ENCODE measurements at places on chromosomes 1 and 21.

- no peak for DNase-seq
Measured at GRCh38 chr1:159851407-159851806, 11.1 kb downstream of the VSIG8 start.

GRCh38 chr1:207309745-207310273 is 11.7 kb upstream of the CD55 start:
- DNase-seq = no peak

GRCh38 chr1:58763214-58763613 is 20.6 kb downstream of the JUN start:
- no peak for DNase-seq

- peak; percentile 26 for DNase-seq
Measured at GRCh38 chr21:41269535-41269934, 47.1 kb upstream of the FAM3B start.

- DNase-seq = peak; percentile 83
Measured at GRCh38 chr1:205141236-205142101, 19.7 kb upstream of the RBBP5 start.

- no peak for DNase-seq
Measured at GRCh38 chr1:174795806-174796205, 203.9 kb upstream of the CACYBP start.

DNA sequence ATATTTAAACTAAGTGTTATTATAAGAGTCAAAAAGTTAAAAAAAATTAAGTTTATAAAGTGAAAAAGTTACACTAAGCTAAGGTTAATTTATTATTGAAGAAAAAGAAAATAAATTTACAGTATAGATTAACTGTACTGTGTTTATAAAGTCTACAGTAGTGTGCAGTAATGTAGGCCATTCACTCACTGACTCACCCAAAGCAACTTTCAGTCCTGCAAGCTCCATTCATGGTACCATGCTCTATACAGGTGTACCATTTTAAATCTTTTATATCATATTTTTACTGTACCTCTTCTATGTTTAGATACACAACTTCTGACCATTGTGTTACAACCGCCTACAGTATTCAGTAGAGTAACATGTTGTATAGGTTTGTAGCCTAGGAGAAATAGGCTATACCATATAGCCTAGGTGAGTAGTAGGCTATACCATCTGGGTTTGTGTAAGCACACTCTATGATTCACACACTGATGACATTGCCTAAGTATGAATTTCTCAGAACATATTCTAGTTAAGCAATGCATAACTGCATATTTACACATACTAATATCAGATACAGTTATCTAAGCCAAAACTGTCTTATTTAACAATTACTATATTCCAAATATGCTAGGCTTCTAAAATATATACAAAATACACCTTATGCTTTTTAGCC is 80.6 kb upstream of the GFI1 start:
- DNase-seq = no peak

- DNase-seq = no peak
Measured at GRCh38 chr1:198346178-198346577, 189.4 kb downstream of the NEK7 start.

GRCh38 chr1:99557546-99558202 is 88.2 kb upstream of the PALMD start:
- no peak for DNase-seq

GRCh38 chr21:45056917-45057560 is 17.3 kb upstream of the ADARB1 start:
- DNase-seq = no peak

DNA sequence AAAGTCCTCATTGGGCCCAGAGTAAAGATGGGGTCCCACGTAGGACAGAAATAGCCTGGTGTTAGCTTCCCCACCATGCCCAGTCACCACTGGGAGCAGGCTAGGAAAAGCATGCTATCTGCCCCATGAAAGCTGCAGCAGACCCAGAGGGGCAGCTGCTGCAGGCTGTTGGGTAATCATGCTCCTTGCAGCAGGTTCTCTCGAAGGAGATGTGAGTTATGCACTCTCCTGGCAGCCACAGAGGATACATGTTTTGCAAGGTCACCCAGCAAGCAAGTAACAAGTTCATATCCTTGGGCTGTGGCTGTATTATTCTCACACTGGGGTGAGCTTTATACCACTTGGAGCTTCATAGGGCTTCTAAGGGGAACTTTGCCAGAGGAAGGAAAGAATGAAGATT is 9.1 kb upstream of the HEYL start:
- no peak for DNase-seq

GRCh38 chr1:9776685-9777084 is 47.1 kb downstream of the CLSTN1 start:
- no peak for DNase-seq

GRCh38 chr1:27145934-27146354 is 9.0 kb downstream of the SLC9A1 start:
- DNase-seq = no peak

DNA sequence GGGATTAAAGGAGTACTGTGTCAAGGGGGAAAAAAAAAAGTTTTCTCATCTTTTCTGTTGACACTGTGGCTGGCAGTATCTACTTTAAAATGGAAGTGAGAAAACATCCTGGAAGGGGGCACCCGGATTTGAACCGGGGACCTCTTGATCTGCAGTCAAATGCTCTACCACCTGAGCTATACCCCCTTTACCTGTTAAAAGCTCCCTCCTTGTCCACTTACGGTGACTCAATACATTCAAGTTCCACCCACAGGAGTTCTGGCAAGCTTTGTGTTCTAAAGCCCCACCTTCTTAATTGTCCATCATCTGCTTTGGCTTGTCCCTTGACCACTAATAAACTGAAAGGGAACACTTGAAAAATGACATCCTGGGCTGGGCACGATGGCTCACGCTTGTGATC is 68.2 kb downstream of the FNBP1L start:
- DNase-seq = no peak

DNA sequence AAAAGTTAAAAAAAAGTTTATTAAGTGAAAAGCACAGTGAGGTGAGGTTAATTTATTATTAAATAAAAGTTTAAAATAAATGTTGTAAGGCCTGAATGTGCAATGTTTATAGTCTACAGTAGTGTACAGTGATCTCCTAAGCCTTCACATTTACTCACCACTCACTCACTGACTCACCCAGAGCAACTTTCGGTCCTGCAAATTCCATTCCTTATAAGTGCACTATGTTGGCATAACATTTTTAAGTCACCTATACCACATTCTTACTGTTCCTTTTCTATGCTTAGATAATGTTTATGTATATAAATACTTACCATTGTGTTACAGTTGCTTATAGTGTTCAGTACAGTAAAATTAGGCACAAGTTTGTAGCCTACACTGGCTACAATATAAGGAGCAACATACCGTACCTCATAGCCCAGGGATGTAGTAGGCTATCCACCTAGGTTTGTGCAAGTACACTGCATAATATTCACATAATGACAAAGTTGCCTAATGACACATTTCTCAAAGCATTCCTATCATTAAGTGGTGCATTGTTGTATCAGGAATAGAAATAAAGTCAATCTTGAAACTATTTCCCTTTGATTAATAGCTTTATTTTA is 426.5 kb upstream of the BRINP3 start:
- DNase-seq = no peak

- DNase-seq = no peak
Measured at GRCh38 chr1:111110197-111110899, 29.5 kb downstream of the DRAM2 start.

- no peak for DNase-seq
Measured at GRCh38 chr1:203673550-203674411, 47.1 kb downstream of the ATP2B4 start.

DNA sequence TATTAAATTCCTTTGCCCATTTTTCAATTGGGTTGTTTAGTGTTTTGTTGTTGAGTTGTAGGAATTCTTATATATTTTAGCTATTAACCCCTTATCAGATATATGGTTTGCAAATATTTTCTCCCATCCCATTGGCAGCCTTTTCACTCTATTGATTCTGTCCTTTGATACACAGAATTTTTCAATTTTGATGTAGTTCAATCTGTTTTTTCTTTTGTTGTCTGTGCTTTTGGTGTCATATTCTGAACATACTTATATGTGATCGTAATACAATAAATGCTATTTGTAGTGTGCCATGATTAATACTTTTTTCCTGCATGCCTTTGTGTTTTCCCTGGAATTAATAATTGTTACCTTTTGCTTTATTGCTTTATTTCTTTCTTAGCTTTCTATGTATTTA is 7.8 kb upstream of the LRP8 start:
- no peak for DNase-seq

DNA sequence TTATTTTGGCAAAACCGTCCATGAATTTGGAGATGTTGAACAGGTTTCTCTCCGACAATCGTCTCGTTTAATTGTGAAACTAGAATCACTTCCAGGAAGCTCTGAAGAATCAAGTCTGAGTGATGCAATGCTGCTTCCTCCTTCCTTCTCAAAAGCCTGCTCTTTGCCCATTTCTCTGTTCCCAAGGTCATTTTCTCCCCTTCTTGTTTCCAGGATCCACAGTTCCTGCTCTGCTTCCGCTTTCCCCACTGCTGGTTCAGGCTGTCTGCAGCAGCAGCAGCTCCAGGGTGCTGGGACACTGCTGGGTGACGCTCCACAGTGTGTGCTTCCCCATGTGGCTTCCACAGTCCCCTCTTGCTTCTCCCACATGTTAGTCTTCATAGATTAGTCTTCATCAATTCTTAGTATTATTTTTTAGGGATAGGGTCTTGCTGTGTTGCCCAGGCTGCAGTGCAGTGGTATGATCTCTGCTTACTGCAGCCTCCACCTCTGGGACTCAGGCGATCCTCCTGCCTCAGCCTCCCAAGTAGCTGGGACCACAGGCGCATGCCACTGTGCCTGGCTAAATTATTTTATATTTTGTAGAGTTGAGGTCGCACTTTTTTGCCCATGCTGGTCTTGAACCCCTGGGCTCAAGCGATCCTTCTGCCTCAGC is 156.2 kb downstream of the DYRK1A start:
- no peak for DNase-seq

GRCh38 chr21:36709868-36710728 is 11.2 kb downstream of the SIM2 start:
- no peak for DNase-seq

DNA sequence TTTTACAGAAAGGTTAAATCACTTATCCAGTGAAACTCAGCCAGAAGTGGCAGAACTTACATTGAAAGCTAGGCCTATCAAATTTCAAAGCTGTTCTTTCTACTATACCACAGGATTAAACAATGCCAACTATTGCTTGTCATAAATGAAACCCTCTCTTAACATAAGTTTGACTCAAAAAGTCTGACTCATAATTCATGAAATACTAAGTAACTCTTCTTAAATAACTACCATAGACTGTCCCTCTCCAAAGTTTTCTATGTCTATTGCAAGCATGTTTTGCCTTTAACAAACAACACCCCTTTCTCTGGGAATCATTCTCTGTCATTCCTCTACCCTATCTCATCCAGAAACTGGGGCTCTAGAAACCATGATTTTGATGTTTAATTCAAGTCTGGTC is 109.5 kb upstream of the UBE2U start:
- DNase-seq = no peak

- DNase-seq = no peak
Measured at GRCh38 chr1:44819196-44819607, 10.9 kb downstream of the BTBD19 start.

GRCh38 chr1:150621497-150622302 is 7.7 kb downstream of the ENSA start:
- peak; percentile 31 for DNase-seq

- DNase-seq = peak; percentile 7
Measured at GRCh38 chr21:30306884-30307283, 13.2 kb downstream of the KRTAP26-1 start.

GRCh38 chr1:223886516-223886921 is 40.8 kb upstream of the TP53BP2 start:
- DNase-seq = peak; percentile 8

GRCh38 chr1:44262816-44263567 is 49.7 kb downstream of the DMAP1 start:
- no peak for DNase-seq

DNA sequence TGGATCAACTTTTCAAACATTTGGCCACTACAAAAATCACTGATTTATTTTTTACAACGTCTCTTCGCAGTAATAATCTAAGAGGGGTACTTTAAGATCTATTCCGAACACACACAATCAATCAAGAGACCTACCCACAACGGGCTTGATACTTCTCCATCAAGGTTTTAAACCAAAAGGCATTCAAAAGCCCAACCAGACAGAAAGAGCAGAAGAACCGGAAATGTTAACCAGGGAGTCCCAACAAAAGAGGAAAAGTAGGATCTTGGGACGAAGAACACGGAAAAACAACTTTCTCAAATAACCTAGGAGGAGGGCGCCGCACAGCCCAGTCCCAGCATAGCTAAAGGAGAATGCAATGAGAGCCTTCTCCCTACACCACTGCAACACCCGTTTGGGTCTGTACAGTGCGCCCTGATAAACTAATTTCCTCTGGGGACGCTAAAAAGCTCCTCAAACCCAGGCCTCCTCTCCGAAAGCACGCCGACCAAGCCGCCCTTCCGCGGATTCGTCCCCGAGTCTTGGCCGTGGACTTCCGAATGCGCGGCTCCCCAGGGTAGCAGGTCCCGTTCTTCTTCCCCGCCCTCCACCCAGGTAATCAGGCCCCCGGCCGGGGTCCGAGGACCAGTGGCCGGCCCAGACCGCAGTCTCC is 623 bp downstream of the RPL22 start:
- no peak for DNase-seq

GRCh38 chr1:100794748-100795645 is 75.5 kb downstream of the VCAM1 start:
- DNase-seq = no peak

DNA sequence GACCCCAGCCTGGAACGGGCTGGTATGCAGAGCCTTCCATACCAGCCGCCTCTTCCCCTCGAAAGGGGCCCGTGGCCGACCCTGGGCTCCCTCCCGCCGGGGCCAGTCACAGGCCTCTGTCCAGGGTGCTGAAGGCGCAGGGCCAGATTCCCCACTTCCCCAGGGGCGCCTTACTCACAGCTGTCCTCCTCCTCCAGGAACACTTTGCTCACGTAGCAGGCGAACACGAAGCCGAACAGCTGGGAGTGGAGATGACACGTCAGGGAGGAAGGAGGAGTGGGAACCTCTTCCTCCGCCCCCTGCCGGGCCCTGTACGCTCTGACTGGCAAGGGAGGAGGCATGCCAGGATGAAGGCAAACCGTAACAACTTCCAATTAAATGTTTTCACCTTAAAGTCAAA is 57.3 kb downstream of the NKAIN1 start:
- peak; percentile 52 for DNase-seq

DNA sequence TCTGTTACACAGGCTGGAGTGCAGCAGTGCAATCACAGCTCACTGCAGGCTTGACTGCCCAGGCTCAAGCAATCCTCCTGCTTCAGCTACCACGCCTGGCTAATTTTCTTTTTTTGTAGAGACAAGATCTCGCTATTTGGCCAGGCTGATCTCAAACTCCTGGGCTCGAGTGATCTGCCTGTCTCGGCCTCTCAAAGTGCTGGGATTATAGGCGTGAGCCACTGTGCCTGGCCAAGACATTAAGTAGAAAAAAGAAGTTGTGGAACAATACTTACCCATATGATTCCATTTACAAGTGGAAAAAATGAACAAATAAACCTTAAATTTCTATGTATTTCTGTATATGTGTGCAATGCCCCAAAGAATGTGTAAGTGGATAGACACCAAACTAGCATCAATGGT is 30.3 kb upstream of the ID3 start:
- no peak for DNase-seq

DNA sequence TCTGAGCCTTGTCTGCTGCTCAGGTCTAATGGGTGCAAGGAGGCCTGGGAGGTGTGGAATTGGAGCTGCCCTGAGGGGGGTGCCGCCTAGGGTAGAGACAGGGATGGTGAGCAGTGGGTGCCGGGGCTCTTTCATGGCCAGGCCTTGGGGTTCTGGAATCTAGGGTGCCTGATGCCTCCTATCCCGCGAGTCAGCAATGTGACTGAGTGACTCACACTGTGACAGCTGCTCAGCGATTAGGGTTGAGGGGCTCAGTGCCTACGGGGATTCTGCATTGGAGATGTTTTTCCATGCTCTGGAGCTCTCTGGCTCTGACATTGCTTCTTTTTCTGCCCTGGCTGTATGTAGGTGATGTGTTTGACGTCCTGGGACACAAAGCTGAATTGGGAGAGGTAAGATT is 16.8 kb downstream of the ATP8B2 start:
- DNase-seq = no peak
